ENCODE measurements at places on chromosomes 3 and 15. TPM values are rescaled to one million over a fixed set of nuclear protein-coding genes. Genes with fewer than 3 reads are reported as not detected.

GOLGA6D gene
- not detected for total RNA-seq

- no peak overlapping the region for H3K27ac ChIP-seq
- no peak overlapping the region for H3K4me3 ChIP-seq
- peaks cover 30% of the 10 kb centered on the region for H3K27me3 ChIP-seq
- no peaks in the 10 kb centered on the region for H3K36me3 ChIP-seq
- no peak for DNase-seq
- H3K4me1 ChIP-seq, result 0 out of 2 replicates have a peak, but pooled peaks cover 9% of the 10 kb centered on the region
These were observed 165.3 kb downstream of the SHQ1 start for GRCh38 chr3:72682936-72683452.

- H3K27me3 ChIP-seq, result peaks cover 1% of the 10 kb centered on the region
- H3K27ac ChIP-seq, result no peak overlapping the region
- H3K4me3 ChIP-seq, result no peak overlapping the region
- peaks cover 74% of the 10 kb centered on the region for H3K4me1 ChIP-seq
- DNase-seq, result no peak
- no peaks in the 10 kb centered on the region for H3K36me3 ChIP-seq
These were observed 66.0 kb downstream of the PDZRN3 start for GRCh38 chr3:73558727-73559075.

DNA sequence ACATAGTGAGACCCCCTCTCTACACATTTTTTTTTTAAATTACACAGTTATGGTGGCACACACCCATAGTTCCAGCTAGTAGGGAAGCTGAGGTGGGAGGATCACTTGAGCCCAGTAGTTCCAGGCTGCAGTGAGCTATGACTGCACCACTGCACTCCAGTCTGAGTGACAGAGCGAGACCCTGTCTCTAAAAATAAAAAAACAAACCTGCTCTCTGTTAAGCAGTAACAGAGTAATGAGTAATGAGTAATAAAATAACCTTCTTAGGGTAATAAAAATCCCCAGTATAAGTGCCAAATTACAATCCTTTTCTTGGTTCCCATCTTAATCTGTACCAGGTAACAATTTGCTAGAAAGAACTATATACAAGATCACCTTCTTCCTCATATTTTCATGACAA lies 65.9 kb upstream of the PLXND1 start:
- peaks cover 3% of the 10 kb centered on the region for H3K4me1 ChIP-seq
- peaks cover 13% of the 10 kb centered on the region for H3K36me3 ChIP-seq
- no peaks in the 10 kb centered on the region for H3K27me3 ChIP-seq
- H3K27ac ChIP-seq, result no peak overlapping the region

DNA sequence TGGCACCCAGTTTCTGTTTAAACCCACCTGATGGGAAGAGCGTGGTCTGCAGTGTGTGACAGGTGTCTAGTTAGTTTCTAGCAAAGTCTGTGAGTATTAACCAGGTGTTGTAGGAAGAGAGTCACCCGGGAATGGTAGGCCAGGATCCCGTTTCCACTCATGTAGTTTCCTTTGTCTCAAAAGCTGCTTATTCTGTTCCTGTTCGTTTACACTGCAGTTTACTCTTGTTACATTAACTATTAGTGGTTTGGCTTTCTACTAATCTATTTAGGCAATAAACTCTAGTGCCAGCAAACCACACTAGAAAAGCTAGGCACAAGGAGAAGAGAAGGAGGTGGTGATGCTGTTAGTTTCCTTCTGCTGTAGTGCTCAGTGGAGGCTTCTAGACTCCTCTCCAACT lies 32.7 kb downstream of the WDR76 start:
- no peak for DNase-seq
- no peak overlapping the region for H3K4me3 ChIP-seq
- no peaks in the 10 kb centered on the region for H3K36me3 ChIP-seq
- H3K27me3 ChIP-seq, result no peaks in the 10 kb centered on the region
- H3K27ac ChIP-seq, result no peak overlapping the region
- H3K4me1 ChIP-seq, result no peaks in the 10 kb centered on the region

All from HFFc6 (cell line).